ENCODE measurements at places on chromosomes 13 and 19.

GRCh38 chr19:28393574-28394336 lies 819.2 kb downstream of the UQCRFS1 start:
- no peak for DNase-seq

- no peak for DNase-seq
Measured at GRCh38 chr13:99335603-99336002, 28.4 kb upstream of the GPR183 start.

GRCh38 chr19:812049-812746 lies 9.6 kb downstream of the PLPPR3 start:
- no peak for DNase-seq

DNA sequence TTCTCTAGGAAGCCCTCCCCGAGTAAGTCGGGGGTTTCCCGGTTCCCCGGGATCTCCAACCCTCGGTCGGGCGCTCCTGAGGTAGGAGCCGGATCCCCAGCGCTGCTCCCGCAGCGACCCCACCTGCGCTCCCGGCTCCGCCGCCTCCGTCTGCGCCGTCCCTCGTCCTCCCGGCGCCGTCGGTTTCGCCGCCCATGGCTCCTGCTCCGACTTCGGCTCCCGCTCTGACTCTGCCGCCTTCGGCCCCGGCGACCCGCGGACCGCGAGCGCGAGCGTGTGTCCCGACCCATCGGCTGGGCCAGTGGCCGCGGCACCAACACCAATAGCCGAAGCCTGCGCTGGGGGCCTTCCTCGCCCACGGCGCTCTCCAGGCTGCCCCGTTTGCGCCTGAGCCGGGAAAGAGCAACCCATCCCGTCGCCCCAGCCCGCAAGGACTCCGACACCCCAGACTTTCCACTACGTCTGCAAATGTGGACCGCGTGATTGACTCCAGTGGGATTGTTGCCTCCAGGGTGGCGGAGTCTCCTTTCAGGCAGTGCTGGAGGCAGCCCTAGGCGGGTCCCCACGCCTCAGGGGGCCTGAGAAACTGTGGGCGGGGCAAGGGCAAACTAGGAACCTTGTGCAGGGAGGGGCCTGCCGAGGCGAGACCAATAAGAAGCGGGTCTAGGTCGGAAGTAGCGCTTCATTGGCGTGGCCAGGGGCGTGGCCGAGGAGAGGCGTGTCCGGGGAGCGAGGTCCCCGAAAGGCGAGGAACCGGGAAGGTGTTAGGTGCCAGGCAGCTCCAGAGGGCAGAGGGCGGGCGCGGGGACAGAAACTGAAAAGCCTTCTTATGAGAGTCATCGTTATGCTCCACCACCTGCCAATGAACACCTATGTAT lies at the start of gene CACTIN:
CACTIN (minus strand) TSS at position 318 of the 878 bp plus-strand sequence; CDS start at position 290, 28 bp downstream.
- DNase-seq, result peak; percentile 99

DNA sequence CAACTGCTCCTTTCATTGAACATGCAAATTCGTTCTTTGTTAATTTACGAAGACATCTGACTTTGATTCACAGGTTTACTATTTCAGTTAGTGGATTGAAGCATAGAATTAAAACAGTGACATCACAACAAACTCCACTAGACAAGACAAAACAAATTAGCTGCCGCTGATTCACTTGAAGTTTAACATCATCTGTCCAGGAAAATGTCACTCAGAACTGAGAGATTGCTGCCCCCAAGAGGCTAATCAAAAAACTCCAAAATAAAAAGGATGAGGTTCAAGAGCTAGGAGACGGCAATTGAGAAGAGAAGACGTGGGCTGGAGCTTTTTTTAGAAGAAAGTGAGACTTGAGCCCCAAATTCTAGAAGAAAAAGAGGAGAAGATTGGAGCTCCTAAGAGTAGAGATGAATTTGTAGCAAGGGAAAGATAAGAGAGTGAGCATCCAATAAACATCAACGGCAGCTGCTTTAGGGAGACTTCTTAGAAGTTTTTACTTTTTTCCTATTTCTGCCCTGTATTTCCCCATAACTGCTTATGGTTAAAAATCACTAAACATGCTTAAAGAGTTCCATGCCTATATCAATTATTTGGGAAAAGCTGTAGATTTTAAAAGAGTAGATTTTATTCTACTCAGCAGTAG lies 40.8 kb upstream of the TPP2 start:
- DNase-seq, result peak; percentile 75

GRCh38 chr19:45037393-45038169 lies 1.3 kb upstream of the CLASRP start:
- no peak for DNase-seq

DNA sequence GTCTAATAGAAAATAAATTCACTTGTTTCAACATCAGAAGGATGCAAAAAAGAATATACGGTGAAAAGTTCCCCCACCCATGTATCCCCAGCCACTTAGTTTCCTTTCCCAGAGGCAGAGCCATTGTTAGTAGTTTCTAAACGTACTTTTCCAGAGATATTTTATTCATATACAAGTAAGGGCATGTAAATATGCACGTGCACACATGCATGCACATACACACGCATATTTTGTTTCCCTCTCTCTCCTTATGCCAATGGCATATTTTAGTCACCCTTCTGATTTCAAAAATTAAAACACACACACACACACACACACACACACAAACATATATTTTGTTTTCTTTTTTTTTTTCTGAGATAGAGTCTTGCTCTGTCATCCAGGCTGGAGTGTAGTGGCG lies 147.4 kb downstream of the PDS5B start:
- peak; percentile 7 for DNase-seq

DNA sequence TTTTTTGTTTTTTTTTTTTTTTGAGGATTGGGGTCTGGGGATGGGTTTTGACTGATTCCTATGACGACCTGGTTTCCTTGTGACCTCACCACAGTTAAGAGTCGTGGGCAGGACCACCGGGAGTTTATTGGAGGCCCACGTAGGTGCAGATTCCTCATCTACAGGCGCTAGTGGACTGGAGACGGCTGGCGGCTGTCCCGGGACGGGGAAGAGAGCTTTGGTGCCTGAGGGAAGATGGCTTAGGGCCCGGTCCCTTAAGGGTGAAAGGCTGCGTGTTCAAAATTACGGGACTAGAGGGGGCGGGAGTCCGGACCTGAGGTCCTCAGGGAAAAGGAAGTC lies 682 bp upstream of the TEAD2 start:
- no peak for DNase-seq

DNA sequence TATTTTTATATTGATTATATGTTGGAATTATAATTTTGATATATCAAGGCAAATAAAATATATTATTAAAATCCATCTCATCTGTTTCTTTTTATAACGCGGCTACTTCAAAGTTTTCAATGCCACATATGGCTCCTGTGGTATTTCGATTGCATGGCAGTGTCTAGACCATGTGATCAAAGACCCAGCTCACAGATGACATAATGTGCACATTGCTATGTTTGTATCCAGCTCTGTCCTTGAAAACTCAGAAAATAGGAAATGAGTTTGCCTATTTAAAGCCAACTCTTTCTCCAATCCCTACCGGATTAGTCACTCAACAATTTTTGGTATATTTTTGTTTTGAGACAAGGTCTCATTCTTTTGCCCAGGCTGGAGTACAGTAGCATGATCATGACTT lies 26.2 kb downstream of the TMTC4 start:
- DNase-seq, result no peak

DNA sequence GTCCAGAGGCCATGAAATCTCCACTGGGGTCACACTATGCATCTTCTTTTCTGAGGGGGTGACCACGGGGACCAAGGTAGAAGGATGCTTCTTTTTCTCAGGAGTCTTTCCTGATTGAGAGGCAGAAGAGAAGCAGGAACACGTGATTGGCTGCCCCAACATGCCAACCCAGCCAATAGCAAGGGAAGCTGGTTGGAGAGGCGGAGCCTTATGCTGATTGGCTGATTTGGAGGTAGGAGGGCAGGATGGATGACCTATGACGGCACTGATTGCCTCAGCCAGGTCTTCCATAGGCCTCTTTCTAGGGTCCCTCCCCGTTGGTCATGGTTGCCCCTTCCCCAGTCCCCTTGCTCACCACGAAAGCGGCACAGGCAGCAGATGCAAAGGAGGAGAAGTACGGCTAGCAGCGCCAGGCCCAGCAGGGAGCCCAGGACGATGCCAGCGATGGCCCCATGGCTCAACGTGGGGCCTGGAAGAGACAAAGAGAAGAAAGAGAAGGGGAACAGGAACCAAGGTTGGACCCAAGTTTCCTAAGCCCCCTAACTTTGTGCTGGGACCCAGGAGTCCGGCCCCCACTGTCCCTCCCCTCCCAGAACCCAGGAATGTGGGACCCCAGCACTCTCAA lies 8.0 kb downstream of the VSIG10L start:
- DNase-seq, result no peak

- no peak for DNase-seq
Measured at GRCh38 chr13:32837973-32838927, 178.0 kb upstream of the KL start.

GRCh38 chr13:33489563-33489962 lies 204.0 kb upstream of the STARD13 start:
- DNase-seq, result no peak

GRCh38 chr13:52399046-52399445 lies 6.9 kb downstream of the THSD1 start:
- no peak for DNase-seq

DNA sequence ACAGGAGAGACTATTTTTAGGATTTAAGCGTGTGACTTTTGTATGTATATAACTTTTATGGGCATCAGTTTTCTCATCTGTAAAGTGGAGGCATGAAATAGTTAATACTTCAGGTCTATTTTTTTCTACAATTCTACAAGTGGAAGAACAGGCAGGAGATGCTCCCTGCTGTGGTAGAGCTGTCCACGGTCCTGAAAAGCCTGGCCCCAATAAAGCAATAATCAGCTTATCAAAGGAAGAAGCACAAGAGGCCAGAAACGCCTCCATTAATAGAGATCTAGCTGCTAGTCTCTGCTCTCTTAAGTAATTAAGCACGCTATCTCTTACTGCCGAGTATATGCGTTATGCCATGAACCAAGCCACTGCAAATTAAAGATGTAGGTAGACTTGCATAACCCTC lies 28.0 kb upstream of the WASF3 start:
- peak; percentile 65 for DNase-seq

DNA sequence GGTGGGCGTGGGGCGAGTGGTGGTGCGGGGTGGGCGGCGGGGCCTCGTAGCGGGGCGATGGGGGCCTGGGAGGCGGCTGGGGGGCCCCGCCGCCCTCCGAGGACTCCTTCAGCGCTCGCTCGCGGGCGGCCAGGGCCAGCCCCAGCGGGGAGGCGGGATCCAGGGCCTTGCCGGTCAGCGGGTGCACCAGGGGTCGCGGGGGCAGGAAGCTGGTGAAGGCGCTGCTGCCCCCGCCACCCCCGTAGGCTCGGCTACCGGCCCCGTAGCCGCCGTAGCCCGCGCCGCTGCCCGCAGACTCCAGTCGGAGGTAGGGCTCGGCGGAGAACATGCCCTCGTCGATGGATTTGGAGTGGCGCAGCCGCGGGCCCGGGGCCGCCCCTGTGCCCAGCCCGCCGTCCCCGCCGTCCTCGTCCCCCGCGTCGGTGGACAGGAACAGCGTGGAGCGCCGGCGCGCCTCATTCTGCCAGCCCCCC lies 18.6 kb downstream of the C19orf81 start:
- DNase-seq, result no peak

DNA sequence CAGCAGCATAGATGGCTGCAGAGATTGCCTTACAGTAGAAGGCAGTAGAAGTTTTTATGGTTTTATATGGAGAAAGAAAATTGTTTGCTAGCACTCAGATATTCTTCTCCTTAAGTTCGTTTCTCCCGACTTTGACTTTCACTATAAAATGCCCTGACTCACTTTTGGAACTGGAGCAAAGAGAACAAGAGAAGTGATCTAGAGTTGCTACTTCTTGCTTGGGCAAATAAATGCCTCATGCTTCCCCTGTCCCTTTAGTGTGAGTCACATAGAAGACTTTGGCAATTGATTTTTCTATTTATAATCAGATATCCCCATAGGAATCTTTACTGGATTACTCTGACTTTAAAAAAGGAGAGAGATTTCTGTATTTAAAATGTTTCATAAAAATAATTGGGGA lies 46.9 kb downstream of the ITGBL1 start:
- DNase-seq, result no peak

DNA sequence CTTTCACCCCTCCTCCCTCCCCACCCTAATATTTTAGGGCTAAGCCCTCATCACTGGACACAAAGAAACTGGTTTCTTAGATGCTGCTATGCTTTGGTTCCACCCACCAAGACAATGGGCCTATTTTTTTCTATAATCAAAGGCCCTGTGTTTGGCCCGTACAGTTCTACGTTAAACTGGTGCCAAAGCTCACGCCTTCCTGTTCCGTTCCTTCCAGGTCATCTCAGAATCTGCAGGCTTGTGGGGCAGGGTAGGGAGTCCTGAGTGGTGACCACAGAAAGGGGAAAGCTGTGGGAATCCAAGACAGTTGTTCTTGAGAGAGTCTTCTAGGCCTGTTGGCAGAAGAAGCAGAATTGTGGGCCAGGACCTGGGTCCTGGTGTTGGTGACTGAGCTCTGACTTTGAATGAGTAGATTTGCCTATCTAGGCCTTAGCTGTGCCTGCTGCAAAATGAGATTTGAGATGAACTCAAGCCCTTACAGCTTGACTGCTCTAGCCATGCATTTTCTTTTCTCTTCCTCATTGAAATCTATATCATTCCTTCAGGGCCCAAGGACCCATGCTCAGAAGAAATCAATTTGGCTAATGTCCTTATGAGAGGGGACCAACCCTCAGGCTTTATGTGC lies 19.1 kb upstream of the CXCL17 start:
- no peak for DNase-seq

- no peak for DNase-seq
Measured at GRCh38 chr19:19909654-19910053, 8.9 kb downstream of the ZNF93 start.

DNA sequence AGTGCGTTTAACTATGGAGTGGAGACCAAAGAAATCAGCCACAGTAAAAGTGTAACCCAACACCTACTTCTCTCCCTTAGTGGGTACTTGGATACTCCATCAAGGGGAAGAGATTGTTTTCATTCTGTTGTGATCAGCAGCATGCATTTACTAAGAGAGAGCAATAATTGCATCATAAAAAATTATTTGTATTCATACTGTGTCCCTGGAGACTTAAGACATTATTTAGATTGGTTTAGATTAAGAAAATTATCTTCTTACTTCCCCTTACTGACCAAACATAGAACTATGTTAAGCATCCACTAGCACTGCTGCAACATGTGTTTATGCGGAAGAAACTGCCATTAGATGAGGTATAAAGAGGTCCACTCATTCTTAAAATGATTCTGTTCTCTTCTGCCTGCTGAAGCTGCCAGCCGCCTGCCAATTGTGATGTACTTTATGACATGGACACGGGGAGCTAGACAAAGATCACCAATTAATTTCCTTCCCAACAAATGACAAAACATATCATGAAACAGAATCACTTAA lies 738.5 kb downstream of the DIAPH3 start:
- no peak for DNase-seq

- peak; percentile 86 for DNase-seq
Measured at GRCh38 chr19:19366434-19367396, 38.8 kb upstream of the GATAD2A start.

- no peak for DNase-seq
Measured at GRCh38 chr19:48595833-48596232, 10.7 kb upstream of the SPACA4 start.

DNA sequence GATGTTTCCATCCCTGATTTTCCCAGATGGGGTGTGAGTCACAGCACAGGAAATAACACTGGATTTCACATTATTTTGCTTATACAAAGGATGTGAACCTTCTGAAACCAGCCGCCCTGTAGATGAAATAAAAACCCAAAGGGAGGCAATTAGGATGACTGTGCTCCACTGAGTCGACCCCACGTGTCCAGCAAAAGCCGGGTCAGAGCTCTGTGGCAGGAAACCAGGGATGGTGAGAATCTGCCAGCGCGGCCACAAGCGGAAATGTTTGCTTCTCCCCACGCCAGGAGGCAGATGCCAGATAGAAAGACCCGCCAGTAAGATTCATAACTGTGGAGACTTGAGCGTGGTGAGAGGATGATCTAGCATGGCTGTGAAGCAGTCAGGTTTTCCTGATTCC lies 764.4 kb downstream of the LIG4 start:
- peak; percentile 85 for DNase-seq

Data from MCF 10A (cell line).